ENCODE measurements at places on chromosomes 7 and 10.

DNA sequence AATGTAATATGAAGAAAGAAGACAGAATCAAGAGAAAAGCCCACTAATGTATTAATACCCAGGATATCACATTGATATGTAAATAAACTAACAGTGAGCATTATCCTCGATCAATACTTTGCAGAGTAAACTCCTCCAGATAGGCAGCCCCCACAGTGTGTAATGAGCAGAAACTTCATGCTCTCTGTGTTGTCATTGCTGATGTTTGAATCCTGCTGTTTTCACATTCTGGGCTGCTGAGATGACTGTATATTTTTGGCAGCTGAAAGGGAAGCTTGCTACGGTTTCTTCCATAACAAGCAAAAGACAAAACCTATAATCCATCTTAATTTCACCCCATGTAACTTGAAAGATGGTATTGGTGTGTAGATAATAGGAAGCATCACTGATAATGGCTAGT is 15.3 kb upstream of the THSD7A start:
- DNase-seq: no peak

- no peak for DNase-seq
Observed at GRCh38 chr10:123972481-123973401, 81.1 kb upstream of the CPXM2 start.

- DNase-seq: no peak
Observed at GRCh38 chr7:141915565-141915964, 634 bp upstream of the OR9A4 start.

DNA sequence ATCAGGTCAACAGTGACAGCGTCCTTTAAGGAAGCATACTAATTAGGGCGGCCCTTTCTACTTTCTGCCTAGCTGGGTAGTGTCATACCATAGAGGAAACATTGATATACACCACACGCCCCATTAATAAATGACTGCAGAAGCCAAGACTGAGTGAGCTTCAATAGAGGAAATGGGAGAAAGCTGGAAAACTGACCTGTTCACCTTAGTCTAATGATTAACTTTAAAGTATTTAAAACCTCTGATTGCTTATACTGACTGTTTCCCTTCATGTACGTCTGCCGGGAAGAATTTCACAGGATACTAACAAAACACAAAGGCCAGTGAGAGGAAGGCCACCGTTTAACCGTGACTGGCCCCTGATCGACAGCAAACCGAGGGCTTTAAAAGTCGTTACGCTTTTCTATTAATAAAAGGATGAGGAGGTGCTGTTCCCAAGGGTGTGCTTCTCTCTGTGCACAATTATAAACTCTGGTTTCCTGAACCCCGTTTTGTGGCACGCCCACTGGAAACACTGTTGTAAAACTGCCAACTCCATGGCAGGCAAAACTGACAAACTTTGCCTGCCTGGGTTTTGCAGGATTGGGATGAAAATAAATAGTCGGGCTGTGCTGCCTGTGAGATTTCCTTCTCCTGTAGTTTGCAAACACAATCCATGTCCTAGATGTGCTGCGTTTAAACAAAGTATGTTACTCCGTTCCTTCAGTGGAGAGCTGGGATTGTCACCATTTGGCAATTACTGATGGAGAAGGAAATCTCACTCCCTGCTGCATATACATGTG is 137.6 kb downstream of the NRP1 start:
- no peak for DNase-seq

- DNase-seq: no peak
Observed at GRCh38 chr10:13632440-13632839, 45.7 kb downstream of the PRPF18 start.

DNA sequence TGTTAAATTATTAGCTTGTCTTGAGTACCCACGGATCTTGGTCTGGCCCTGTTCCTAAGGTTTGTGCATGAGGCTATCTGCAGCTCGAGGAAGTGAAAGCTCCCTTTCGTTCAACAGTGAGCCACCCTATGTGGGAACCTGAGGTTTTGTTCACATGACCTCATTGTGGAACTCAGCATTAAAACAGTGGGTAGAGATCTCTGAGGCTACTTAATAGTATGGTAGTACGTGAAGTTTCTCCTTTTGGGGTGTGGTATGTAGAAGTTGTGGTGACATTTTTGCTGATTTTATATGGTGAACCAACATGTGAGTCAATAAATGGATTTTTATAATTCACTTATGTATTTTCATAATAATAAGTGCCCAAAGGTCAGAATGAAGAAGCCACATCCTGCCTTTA is 252.7 kb upstream of the FERD3L start:
- no peak for DNase-seq

DNA sequence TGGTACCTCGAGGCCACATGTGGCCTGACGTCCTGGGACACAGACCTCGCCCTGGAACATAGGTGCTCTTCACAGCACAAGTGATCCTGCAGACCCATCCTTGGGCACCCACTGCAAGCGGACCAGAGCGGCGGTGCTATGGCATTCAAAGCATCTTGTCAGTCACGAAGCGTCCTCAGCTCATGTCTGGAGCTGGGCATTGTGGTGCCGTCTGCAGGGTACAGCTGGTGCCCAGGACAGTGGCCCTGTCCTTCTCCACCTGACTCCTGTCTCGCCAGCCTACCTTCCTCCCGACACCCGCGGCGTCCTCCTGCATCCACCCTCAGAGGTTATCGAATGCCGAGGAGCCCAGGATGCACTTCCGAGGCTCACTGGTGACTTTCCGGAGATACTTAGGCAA is 26.5 kb downstream of the ADGRA1 start:
- no peak for DNase-seq
